ENCODE measurements at places on chromosomes 2 and 18. TPM values are rescaled to one million over a fixed set of nuclear protein-coding genes. Genes with fewer than 3 reads are reported as not detected.

DNA sequence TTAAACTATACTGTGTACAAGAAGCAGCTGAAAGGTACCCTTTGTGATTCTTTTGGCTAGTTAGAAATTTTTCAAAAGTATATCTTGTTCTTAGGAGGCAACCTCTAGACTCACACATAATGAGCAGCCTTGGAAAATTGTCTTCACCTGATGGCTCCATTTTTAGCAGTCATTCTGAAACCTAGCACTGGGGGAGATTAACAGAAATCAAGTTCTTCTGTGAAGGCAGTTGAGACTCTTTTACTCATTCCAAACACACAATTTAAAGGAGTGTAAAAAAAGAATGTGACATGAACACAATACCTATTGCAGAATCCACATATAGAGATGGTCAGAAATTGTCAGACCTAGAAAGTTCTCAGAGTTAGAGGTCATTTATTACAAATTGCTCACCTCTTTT is 197.7 kb downstream of the UBE2E3 start:
- DNase-seq = no peak

- no peak for DNase-seq
Observed at GRCh38 chr2:234502285-234502918, 5.5 kb upstream of the ARL4C start.

- no peak for DNase-seq
Observed at GRCh38 chr2:119359774-119360173, 6.9 kb downstream of the C2orf76 start.

GRCh38 chr2:66305718-66306117 is 129.2 kb upstream of the MEIS1 start:
- DNase-seq = peak; percentile 80

- no peak for DNase-seq
Observed at GRCh38 chr2:218736531-218736930, 25.9 kb downstream of the TTLL4 start.

The LYG1 gene
- not detected for total RNA-seq

The PDCD1 gene
- 17.5 TPM for total RNA-seq

Measured in right atrium auricular region (tissue), 2 donors.